Stimulated activated CD4-positive, alpha-beta T cell treated with anti-CD3 and anti-CD28 coated beads, Interleukin-4, amount 100 ng/mL, for 1 hour (primary cell): ENCODE measurements at places on chromosomes 5 and 9.

DNA sequence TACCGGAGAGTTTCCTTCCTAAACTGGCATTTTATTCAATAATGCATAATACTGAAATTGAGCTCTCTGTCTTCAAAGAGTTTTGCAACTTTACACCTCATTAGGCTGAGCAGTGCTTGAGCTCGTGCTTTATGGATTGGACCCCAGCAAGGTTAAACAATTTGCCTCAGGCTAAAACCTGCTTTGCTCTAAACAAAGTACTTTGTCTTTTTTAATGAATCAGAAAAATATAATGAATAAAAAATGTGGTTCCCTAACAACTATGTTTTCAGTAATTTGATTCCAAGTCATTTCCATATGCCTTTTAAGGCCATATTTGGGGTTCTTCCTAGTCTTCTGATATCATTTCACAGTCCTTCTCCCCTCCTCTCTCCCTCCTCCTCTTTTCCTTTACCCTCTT, 20.0 kb downstream of the ZNF366 start:
- DNase-seq: no peak

- no peak for DNase-seq
These were observed 65.3 kb downstream of the CSNK1A1 start for GRCh38 chr5:149485655-149486615.

- no peak for DNase-seq
These were observed 84.2 kb downstream of the TRPM6 start for GRCh38 chr9:74803376-74804017.

DNA sequence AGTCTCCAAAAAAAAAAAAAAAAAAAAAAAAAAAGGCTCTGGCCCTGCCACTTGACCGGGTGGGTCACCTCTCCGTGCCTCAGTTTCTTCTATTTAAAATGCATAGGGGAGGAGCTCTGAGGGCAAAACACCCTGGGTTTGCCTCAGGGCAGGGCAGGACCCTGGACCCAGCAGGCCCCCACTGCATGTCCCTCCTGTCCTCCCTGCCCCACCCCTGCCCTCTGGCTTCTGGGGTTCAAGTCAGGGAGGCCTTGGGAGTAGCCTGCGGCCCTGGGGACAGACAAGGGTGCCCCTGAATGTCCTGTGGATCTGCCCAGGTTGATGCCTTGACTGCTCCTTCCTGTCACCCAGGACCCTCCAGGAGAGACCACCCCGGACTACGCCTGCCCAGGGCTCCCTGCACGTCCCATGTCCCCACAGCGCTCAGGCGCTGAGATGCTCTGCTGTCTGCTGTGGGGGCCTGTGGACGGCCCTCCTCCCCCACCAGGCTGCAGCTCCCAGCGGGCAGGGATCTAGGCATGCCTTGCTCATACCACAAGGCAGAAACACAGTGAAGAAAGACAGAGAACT, 35.4 kb downstream of the ADAMTS2 start:
- no peak for DNase-seq

DNA sequence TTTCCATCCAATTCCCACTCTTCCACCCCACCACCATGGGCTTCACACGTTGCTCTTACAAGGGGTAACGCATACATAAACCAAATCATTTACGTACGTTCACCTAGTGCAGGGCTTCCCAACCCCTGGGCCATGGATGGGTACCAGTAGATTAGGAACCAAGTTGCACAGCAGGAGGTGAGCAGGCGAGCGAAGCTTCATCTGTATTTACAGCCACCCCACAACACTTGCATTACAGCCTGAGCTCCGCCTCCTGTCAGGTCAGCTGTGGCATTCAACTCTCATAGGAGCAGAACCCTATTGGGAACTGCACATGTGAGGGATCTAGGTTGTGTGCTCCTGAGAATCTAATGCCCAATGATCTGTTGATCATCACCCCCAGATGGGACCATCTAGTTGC, 82.3 kb downstream of the CEMIP2 start:
- DNase-seq: no peak

DNA sequence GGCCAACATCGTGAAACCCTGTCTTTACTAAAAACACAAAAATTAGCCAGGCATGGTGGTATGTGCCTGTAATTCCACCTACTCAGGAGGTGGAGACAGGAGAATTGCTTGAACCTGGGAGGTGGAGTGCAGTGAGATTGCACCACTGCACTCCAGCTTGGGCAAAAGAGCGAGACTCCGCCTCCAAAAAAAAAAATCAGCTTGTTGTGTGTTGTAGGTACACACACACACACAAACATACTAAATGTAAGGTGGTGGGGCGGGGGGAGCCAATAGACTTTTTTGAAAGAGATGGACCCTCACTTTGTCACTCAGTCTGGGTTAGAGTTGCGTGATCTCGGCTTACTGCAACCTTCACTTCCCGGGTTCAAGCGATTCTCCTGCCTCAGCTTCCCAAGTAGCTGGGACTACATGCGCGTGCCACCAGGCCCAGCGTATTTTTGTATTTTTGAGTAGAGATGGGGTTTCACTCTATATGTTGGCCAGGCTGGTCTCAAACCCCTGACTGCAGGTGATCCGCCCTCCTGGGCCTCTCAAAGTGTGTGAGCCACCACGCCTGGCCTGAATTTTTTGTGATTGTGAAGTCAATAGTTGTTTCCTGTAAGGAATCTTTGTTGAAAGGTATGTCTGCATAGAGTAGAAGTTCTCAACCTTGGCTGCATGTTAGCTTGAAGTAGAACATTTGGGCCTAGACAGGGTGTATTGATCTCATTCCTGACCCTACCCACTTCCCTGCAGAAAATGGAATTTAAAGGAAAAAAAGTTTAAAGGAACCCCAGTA, 13.7 kb downstream of the NPM1 start:
- DNase-seq: no peak

GRCh38 chr9:12425878-12426864, 267.0 kb upstream of the TYRP1 start:
- no peak for DNase-seq

DNA sequence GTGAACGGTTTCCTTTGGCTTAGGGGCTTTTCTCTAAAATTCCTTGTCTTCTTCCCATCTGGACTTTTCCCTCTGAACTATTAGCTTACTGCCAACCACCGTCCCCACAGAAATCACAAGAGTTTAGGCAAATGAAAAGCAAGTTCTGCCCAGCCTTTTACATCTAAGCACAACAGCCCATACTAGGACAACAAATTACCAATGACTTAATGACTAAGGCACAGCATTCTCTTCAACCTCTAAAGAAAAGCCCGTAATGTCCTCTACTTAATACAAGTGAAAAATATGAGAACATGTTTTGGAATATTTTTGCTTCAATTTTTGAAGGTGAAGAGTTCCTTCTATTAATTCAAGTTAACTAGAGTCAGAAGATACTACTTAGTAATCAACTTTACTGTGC, 1.2 kb downstream of the ZBTB5 start:
- no peak for DNase-seq
